ENCODE measurements at places on chromosomes 7 and 10. TPM values are rescaled to one million over a fixed set of nuclear protein-coding genes. Genes with fewer than 3 reads are reported as not detected.

GLI3 gene
- 1.6 TPM for polyA plus RNA-seq

C10orf62 gene
- not detected for polyA plus RNA-seq

GRCh38 chr10:118701529-118702323 lies 53.0 kb downstream of the CACUL1 start:
- DNase-seq = no peak

DNA sequence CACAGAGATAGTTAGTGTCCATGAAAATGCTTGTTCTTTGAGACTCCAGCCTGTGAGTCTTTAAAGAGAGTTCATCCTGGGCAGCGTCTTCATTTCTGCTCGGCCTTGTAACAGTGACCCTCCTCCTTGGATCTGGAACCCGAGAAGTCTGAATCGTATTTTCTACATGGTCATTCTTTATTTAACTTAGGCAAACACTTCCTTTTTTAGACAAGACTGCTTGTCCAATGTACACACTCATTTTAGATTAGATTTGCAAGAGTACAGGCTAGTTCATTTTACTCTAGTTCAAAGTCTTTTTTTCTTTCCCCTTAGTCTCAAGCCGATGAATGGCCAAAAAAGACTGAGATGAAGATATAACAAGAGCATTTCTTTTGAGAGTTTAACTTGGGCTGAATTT lies 133.5 kb downstream of the CHN2 start:
- no peak for DNase-seq

DNA sequence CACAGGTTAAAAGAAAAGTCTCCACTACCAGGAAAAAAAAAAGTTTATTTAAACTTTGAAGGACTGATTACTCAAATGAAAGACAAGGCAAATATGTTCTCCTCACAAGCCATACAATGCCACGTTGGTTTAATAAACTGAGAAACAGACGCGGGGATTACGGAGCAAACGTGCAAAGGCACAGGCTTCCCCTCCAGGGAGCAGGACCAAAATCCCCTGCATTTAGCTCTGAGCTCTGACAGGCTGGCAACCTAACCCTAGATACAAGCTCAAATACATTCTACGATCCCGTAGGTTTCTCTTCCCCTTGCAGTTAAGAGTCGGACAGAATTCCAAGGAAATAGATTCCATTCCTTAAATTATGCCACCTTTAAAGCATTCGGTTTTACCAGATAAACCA lies 7.7 kb upstream of the GRB10 start:
- no peak for DNase-seq

- DNase-seq = no peak
These were observed 157.4 kb downstream of the EVX1 start for GRCh38 chr7:27399791-27400567.

DNA sequence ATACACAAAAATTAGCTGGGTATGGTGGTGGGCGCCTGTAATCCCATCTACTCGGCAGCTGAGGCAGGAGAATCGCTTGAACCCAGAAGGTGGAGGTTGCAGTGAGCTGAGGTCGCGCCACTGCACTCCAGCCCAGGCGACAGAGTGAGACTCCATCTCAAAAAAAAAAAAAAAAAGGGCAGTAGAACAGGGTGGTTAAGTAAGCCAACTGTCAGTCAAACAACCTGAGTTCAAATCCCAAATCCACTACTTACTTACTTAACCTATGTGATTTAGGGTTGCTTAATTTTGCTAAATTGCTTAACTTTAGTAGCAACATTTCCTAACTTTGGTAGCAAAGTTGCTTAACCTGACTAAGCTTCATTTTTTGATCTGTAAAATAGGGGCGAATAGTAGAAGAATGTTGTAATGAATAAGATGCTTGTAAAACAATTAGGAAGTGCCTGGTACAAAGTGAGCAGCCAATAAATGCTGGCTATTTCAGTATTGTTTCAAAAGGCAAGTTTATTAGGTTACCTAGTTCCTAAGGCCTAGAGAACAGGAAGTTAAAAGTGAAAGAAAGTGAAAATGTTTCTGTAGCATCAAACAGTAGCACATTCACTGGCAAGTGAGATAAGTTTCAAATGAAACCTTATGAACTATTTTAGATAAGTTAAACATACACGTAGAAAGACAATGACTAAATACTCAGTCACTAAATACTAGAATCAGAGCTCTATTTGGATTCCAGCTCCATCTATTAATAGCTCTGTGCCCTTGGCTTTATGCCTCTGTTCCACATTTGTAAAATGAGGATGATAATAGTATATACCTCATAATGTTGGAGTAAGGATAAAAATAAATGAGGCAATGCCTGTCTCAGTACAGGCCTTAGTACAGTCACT lies 64.3 kb downstream of the HOXA1 start:
- DNase-seq = peak; percentile 17

DNA sequence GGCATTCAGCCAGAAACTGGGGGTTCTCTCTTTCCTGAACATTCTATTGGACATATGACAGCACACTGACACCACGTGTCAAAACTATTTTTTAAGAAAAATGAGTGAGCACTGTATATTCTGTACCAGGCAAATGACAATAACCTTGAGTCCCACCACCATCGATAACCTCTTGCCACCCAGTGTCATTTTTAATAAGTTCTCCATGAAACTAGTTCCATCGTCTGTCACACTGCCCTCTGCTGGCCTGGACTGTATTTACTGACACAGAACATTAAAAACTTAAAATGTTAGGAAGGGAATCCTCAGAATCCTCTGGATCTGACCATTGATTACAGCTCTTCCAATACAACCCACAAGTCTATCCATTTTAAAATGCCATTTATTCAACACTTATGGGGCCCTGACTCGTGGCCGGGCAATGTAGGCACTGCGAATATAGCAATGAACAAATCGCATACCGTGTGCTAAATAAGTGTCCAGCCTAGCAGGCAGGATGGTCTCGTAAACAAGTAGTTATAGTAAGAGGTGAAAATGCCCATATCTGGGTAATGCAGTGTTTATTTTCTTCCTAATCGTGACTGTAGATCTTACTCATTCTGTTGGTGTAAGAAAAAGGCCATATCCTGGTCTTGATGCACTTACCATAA lies 35.9 kb upstream of the CACNB2 start:
- no peak for DNase-seq

TUBB8 gene
- polyA plus RNA-seq = not detected

DNA sequence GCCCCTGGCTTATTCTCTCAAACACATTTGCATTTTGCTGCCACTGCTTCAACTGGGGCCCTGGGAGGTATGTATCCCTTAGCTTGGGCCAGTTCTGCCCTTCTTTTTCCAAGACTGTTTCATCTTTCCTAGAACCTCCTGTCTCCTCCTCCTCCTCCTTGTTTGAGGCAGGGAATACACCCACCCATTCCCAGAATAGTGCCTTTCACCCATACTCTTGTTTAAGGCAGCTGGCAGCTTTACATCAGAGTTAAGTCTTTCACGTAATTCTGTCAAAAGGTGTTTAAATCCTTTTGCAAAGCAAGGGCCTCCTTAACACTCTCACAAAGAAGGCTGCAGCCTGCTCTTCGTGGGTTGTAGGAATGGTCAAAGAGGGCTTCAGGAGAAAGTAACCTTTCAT lies 150.9 kb upstream of the AGK start:
- no peak for DNase-seq

DNA sequence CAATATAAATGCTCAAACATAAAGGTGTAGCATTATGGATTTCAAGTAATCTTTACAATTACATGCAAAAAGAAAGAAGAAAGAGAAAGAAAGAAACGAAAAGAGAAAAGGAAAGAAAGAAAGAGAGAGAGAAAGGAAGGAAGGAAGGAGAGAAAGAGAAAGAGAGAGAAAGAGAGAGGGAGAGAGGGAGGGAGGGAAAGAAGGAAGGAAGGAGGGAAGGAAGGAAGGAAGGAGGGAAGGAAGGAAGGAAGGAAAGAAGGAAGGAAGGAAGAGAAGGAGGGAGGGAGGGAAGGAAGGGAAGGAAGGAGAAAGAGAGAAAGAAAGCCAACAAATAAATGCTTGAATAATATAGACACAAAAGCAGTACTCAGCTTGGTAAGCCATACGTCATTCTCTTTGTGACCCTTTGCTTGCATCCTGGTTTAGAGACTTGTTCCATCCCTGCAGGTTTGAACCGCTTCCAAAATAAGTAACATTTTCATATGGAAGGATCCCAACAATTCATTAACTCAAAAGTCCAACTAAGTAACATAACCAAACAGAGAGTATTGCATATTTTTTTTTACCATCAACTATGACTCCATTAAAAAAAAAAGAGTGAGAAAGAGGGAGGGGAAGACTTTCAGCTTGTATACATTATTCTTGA lies 95.8 kb downstream of the SEMA3D start:
- no peak for DNase-seq

- DNase-seq = no peak
These were observed 22.6 kb upstream of the RAB18 start for GRCh38 chr10:27481486-27481885.

GRCh38 chr10:103111031-103111917 lies 81.8 kb downstream of the NT5C2 start:
- no peak for DNase-seq

GRCh38 chr7:47400741-47401206 lies 181.1 kb downstream of the TNS3 start:
- no peak for DNase-seq

DNA sequence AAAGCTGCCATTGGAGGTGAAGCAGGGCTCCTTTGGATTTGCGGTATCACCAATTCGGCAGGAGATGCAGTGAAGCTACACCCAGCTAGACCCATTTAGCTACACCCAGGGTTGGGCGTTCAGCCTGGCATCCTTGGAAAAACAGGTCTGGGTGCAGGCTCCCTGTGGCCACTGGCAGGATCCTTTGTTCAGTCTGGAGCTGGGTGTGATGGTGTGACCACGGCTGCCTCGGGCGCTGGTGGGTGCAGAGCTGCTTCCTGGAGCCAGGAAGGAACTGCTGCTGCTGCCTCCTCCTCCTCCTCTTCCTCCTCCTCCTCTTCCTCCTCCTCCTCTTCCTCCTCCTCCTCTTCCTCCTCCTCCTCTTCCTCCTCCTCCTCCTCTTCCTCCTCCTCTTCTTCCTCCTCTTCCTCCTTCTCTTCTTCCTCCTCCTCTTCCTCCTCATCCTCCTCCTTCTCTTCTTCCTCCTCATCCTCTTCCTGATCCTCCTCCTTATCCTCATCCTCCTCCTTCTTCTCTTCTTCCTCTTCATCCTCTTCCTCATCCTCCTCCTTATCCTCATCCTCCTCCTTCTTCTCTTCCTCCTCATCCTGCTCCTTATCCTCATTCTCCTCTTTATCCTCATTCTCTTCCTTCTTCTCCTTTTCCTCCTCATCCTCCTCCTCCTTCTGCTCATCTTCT lies 84.0 kb downstream of the GRK5 start:
- DNase-seq = no peak

GRCh38 chr7:147804032-147804431 lies 786.5 kb upstream of the C7orf33 start:
- no peak for DNase-seq

DNA sequence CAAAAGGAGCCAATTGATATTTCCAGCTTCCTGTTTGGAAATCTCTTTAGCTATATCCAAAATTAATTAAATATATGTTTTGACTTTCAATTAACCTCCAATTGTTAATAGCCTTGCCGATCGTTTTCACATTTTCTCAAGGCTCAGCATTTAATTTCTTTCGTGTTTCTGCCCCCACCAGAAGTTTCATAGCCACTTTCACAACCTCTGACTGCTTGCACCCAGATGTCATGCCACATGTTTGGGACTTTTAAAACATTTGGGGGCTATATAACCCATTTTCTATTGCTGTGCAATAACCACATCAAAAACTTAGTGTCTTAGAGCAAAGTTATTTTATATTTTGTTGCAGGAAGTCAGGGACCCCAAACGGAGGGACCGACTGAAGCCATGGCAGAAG lies 510.6 kb upstream of the CNTNAP2 start:
- DNase-seq = no peak

CTAGE15 gene
- not detected for polyA plus RNA-seq

DNA sequence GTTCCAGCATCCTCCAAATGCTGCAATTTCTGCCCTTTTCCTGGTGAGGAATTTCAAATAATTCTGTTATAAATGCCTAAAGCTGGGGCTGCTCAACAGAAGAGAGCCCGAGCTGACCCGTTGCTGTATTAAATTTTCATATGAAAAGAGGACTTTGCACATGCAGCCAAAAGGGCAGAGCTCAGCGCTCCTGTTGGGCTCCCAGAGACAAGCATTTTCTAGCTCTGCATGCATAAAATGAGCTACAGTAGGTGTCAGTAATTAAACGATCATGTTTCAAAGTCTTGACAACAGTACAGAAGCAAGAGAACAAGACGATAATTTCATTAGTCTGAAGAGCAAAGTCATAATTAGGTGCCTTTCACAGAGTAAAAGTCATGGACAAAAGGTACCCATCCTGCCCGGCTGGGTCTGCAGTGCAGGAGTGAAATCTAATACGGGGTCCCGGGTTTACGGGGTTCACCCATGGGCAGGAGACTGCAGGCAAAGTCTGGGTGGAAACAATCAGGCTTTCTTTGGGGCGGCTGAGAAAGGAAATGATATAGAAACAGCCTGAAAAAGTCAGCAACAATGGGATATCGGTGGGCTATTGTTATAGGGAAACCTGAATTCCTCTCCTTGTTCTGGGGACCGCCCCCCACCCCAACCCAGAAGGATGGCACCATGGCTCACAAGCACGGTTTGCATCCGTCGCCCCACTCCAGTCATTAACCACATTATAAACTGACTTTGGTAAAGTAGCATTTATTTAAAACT lies 66.0 kb downstream of the EBF3 start:
- no peak for DNase-seq

- no peak for DNase-seq
These were observed 31.1 kb upstream of the RHBDD2 start for GRCh38 chr7:75847707-75848106.

- no peak for DNase-seq
These were observed 188.2 kb downstream of the LRMDA start for GRCh38 chr10:75619635-75620034.

DNA sequence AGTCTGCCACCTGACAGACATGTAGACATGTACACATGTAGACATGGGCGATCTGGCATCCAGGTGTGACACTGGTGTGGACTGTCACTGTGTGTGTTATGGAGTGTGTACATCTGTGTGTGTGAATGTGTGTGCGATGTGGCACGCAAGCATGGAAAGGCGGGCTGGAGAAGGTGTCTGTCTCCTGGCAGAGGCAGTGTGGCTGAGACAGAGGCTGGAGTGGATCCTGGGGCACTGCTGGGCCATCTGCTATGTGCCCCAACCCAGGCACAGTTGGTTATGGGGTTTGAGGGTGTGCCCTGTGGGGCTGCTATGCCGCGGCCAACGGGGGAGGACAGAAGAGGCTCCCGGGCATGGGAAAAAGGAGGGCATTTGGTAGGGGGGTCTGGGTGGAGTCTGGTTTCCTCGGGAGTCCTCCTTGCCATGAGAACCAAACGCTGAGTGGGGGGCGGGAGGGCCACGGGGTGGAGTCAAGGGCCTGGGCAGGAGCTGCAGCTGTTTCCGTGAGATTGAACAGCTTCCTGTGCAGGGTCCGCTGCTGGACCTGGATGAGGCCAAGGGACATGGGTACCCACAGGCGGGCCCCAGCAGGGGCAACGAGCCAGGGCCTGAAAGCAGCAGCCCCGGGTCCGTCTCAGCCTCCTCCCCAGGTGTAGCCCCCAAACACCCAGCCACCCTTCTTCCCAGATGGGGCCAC lies 1.3 kb downstream of the ELN start:
- DNase-seq = no peak

DNA sequence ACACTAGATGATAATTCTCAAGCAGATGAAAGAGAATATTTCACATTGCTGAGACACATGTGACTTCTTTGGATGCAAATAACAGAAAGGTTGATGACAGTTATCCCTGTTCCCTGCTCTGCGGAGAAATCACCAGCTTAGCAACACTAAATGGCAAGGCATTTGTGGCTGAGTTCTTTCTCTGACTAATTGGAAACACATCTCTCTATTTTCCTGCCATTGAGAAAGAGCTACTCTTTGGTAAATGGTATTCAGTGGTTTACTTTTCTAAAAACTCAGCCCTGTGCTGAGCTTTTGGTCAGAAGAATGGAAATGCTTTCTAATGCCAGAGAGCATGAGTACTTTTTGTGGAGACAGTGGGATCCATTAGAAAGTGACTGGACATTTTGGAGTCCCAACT lies 771.4 kb downstream of the LRMDA start:
- no peak for DNase-seq
